Lower leg skin (tissue), 4 donors: ENCODE measurements at places on chromosomes 1 and 21. TPM values are rescaled to one million over a fixed set of nuclear protein-coding genes. Genes with fewer than 3 reads are reported as not detected.

The RGS4 gene
- not detected for total RNA-seq

The IFI44 gene
- total RNA-seq: 5.5 TPM

The CA6 gene
- 17.4 TPM for total RNA-seq

The OR2L8 gene
- not detected for total RNA-seq

The MTARC2 gene
- total RNA-seq: 8.6 TPM

The OR10Z1 gene
- not detected for total RNA-seq

DNA sequence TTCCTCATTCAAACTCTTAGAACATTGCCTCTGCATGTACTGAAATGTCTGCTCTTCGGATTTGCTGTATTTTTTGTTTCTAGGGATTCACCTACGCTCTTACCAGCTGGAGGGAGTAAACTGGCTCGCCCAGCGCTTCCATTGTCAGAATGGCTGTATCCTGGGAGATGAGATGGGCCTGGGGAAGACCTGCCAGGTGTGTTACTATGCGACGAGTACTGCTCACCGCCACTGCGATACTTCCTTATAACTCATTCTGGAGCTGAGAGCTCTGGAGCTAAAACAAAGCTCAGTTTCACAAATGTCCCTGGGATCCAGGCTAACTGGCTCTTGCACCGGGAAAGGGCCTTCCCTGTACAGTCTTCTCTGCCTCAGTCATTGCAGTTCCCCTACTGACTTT, 10.1 kb downstream of the CHD1L start:
- no peak for DNase-seq

- no peak for DNase-seq
These were observed 23.5 kb downstream of the SMYD3 start for GRCh38 chr1:246483569-246483933.

DNA sequence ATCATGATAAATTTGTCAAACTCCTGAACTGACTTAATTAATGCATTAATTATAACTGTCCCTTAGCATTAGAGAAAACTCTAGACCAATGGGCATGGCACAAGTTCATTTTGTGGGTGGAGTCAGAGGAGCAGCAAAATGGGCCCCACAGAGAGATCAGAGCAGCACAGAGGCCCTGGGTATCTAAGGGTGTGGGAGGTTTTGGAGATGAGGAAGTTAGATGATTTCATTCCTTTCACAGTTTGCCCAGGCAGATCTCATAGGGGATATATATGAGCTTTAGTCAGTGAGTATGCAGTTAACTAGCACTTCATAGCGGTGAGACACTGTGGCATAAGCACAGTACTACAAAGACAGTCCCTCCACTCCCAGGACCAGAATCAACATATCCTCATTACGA, 117.3 kb downstream of the MAB21L3 start:
- no peak for DNase-seq

GRCh38 chr1:107594536-107594935, 370.4 kb downstream of the VAV3 start:
- DNase-seq: no peak

DNA sequence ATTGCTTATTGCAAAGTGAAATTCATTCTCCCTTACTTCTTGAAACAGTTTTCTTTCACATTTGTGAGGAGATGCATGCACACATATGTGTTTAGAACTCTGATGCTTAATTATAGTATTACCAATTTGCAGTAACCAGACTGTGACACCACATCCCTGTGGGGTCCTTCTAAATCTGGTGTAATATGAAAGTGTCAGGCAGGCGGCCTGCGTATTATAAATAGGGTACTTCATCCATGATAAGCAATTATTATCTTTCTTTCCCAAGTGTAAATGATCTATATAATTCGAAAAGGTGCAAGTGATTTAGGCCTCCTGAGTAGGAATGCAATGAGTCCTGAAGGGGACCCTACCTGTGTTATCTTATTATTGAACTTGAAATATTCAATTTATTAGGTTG, 876 bp downstream of the EFCAB7 start:
- no peak for DNase-seq

GRCh38 chr1:6057170-6057845, 11.6 kb downstream of the KCNAB2 start:
- no peak for DNase-seq

GRCh38 chr1:109881906-109882287, 28.8 kb upstream of the CSF1 start:
- no peak for DNase-seq

- DNase-seq: no peak
These were observed 1.6 kb downstream of the ADCY10 start for GRCh38 chr1:167912294-167912693.

GRCh38 chr1:174858301-174858700, 141.4 kb upstream of the CACYBP start:
- no peak for DNase-seq

GRCh38 chr1:166588741-166589140, 250.5 kb upstream of the POGK start:
- no peak for DNase-seq

DNA sequence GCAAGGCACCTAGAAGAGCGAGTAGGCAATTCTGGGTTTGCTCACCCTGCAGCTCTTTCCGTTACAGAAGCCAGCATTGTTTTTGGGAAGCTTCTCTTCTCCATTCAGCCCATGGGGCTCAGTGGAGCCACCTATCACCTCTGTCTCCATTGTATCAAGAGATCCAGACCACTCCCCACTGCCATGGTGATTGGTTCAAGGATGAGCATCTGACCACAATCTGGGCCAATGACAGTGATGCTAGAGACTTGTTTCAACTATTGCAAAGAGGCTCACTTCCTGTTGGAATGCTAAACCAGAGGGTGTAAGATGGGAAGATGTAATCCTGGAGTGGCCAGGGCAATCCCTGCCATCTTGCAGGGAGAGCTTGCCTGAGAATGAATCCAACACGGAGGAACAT, 6.6 kb downstream of the SPATA21 start:
- no peak for DNase-seq

DNA sequence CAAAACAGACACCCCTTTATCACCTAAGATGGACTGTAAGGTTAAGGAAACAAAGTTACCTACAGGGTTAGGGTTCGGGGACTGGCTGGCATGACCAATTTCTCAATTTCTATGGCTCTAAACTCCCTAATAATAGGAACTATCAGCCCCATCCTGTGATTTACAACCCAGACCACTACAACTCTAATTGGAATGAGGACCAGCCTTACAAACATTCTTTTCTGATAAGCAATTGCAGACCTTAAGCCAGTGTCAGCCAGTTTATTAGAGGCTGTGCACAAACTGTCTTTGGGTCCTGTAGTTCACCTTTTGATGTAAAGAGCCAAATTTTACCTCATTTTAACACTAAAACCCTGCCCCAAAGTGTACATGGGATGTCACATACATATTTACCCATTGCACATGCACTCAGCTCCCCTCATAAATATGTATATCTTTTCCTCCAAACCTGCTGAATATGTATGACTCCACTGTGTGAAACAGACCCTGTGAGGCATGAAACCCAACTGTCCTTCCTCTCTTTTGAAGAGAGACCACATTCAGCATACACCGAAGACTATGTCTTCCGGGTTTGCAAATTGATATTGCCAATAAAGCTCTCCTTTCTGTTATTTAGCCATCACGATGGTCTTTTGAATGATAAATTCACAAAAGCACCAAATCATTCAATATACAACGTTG, 7.3 kb upstream of the APP start:
- DNase-seq: no peak

DNA sequence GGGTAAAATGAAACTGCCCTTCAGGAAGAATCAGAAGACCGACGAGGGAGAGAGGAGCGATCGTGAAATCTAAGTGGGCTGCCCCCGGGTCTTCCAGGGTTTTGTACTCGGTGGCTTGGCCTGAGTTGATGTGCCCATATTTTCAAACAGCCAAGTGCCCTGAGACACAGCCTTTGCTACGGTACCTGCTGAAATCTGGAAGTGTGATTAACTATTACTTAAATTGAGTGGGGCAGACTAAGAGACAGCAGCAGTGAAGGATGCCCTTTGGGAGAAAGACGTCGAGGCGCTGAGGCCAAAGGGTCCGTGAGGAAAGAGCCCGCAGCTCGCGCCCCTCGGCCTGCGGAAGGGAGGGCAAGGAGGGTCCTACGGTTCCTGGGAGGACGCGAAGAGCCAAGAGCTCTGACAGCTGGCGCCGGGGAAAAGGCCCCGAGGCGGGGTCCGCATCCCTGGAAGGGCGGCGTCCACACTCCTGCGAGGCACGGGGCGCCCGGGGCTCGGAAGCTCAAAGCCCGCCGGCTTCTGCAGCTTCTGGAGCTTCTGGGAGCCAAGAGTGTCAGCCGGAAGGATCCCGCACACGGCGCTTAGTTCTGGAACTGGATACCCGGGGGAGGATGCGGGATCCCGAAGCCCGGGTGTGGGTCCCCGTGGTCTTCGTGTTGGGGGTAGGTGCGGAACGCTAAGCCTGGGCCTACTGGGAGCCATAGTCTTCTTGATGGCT, 15.4 kb upstream of the RNU1-4 start:
- DNase-seq: no peak

DNA sequence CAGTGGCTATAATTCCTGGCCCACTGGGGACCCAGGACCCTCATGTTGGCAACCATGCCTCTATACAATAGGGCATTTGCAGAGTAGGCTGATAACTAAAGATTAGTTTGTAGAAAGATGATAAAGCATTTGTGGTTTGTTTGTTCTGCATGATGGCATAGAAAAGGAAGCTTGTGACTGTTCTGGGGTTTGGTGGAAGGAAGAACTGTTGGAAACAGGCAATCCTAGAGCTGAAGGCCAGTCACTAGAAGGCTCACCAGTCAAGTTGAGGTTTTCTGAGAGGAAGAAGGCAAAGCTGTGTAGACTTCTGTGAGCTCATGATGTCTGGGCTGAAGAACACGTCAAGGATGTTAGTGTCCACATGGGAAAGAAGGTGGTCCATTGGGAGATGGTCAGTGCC, 140.3 kb upstream of the VANGL1 start:
- no peak for DNase-seq

DNA sequence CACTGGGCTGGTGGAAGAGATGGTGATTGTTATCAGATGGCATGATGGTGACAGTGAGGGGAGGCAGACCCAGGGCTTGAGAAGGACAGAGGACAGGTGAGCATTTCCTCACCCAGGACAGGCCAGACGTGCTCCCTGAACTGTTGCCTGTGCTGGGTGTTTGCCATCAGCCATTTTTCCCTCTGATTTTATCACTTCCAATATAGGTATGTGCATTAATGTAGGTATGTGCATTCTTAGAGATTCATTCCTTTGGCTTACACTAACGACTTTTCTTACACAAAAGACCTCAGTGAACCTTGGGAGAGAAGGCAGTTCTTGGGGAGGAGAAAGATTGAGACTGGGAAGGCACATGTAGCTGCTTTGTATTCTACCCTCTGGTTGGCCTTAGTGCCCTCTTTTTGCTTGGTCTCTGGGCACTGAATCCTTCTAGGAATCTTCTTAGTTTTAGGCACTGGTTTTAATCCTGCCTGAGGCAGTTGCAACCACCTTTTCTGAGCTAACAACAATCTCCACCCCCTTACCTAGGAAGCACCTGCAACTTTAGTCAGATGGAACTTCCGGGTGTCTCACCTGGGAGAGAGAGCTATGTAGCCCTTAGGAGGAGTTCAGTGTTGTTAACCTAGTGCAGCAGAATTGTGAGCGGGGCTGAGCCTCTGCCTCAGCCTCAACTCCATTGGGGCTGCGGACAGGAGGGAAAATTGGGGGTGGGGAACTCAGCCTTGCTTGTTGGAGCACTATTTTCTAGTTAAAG, 30.9 kb downstream of the C1orf116 start:
- no peak for DNase-seq

GRCh38 chr1:61192663-61193330, 110.4 kb downstream of the NFIA start:
- DNase-seq: no peak

DNA sequence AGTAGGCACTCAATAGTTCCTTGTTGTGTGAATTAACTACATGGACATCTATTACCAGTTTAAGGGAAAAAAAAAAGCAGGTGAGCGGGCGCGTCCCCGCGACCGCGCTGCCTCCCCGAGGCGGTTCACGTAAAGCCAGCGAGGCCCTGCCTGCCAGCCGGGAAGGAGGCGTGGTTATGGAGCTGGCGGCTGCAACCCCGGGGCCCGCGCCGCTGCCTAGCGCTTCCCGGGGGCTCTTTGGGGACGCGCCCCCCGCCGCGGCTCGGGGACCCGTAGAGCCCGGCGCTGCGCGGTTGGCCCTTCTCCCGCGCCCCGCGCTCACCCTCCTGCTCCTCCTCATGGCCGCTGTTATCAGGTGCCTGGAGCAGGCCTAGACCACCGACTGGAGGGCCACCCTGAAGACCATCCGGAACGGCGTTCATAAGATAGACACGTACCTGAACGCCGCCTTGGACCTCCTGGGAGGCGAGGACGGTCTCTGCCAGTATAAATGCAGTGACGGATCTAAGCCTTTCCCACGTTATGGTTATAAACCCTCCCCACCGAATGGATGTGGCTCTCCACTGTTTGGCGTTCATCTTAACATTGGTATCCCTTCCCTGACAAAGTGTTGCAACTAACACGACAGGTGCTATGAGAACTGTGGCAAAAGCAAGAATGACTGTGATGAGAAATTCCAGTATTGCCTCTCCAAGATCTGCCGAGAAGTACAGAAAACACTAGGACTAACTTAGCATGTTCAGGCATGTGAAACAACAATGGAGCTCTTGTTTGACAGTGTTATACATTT, 2.6 kb upstream of the CC2D1B start:
- DNase-seq: peak; percentile 85
